Esophagus mucosa (tissue), 1 donor: ENCODE measurements at places on chromosomes 6 and 20.

DNA sequence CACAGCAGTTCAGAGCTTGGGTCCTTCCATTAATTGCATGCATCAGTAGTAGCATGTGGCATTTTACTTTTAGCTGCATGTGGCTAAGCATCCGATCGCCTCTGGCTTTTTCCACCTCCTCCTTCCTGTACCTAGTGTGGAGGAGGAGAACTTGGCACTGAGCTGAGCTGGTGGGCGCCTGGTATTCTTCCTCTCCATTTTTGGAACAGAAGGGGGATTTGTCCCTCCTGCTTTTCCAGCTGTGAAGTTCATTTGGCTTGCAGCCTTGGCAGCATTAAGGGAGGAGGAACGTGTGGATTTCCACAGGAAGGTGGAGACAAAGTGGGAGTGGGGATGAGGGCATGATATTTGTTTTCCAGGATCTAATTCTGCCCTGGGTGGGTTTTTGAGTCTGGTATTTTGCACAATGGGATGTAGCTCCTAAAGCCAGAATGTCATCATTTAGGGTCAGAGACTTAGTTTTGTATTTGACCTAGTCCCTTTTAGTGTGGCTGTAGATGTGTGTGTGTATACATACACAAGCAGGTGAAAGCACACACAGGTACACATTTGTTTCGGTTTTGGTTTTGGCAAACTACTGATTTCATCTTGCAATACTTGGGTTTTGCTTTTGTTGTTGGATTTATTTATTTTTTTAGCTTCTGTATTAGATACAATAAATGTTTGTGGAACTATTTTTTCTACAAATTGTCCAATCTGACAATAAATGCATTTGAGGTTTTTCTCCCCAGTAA lies 90.0 kb downstream of the SASH1 start:
- ATAC-seq: peak; percentile 32

DNA sequence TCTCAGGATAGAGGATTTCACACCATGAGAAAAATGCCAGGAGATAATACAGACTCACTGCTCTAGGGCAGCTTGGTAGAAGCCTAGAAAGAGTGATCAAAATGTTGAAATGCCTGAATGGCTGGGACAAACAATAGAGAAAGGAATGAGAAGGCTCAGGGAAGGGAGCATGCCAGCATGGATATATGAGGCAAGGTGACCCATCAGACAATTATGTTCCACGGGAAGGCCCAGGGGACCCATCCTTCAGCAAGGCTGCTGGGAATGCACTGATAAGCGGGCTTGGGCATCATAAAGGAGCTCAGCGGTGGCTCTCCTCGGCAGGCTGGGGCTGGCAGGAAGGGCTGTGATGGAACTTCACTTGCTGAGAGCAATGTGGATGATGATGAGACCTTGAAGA lies 12.2 kb downstream of the HEBP2 start:
- no peak for ATAC-seq

- peak; percentile 10 for ATAC-seq
Observed at GRCh38 chr6:31794866-31795615, 511 bp downstream of the VARS1 start.

DNA sequence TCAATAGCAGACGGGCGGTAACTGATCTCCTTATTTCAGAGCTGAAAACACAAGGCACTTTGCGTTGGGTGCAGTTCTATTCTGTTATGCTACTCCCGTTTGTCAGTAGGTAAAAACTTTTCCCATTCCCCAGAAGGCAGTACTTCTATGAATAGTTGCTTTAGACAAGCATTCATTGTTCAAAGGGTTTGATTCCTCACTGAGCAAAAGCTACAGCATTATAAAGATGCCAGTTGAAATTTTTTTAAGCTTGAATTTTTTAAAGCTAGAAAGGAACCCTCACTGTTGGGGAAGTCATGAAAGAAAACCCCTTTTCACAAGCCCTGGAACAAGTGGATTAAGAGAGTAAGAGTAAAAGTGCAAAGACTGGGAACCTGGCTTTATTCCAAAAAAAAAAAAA lies 42.3 kb downstream of the FUT9 start:
- no peak for ATAC-seq

DNA sequence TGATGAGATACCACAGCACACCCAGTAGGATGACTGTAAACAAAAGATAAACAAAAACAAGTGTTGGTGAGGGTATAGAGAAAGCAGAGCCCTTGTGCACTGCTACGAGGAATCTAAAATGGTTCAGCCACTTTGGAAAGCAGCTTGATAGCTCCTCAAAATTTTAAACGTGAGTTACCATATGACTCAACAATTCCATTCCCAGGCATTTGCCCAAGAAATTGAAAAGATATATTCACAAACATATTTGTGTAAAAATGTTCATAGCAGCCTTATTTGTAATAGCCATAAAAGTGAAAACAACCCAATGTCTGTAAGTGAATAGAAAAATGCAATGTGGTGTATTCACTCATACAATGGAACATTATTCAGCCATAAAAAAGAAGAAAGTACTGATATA lies 141.0 kb upstream of the BTBD3 start:
- no peak for ATAC-seq

DNA sequence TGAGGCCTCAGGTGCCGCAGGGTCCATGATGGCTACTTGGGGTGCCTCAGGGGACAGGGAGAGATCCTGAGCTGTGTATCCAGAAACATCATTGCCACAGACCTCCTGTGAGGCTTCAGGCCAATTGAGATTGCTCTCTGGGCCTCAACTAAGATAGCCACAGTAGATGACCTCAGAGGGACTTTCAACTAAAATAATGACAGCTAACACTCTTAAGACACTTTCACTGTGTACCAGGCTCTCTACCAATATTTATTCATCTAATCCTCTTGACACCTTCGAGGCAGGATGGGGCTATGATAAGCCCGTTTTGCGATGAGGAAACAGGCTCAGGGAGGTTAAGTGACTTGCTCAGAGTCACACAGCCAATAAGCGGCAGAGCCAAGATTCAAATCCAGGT lies 10.7 kb downstream of the RIMS4 start:
- no peak for ATAC-seq
